H7 (cell line): ENCODE measurements at places on chromosomes 4 and X. TPM values are rescaled to one million over a fixed set of nuclear protein-coding genes. Genes with fewer than 3 reads are reported as not detected.

DNA sequence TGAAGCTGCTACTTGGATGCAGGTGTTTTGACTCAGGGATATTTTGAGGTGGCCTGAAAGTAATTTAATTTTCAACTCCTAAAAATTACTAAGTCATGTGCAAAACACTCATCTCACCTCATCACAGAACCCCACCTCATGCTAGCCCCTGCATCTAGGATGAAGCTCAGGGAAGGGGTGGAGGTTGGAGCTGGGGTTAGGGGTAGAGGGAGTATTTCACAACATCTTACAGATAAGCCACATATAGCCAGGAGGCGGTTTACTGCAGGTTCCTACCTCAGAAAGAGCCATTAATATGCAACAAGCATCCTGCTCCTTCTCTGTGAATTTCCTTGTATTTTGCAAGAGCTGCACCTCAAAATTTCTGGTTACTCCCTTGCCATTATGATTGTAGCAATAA lies 70.5 kb upstream of the TSPAN5 start:
- no peak for DNase-seq

DNA sequence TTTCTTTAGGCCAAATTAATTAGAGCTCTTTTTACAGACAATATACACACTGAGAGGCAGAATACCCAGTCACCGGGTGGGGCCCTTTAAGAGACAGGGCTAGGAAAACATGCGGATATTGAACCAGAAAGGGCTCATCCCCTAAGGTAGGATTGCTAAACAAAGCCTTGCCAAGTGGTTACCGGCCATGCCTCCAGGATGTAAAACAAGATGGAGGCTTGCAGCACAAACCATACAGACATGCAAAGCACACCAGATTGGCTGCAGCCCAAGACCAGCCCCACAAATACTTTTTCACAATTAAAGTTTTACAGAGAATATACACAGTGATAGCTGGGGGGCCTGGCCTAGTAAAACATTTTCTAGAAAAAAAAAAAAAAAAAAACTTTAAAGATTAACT lies 210.0 kb downstream of the KLHL4 start:
- no peak for DNase-seq

GRCh38 chr4:108171339-108172230 lies 2.9 kb upstream of the LEF1 start:
- DNase-seq, result peak; percentile 69

DNA sequence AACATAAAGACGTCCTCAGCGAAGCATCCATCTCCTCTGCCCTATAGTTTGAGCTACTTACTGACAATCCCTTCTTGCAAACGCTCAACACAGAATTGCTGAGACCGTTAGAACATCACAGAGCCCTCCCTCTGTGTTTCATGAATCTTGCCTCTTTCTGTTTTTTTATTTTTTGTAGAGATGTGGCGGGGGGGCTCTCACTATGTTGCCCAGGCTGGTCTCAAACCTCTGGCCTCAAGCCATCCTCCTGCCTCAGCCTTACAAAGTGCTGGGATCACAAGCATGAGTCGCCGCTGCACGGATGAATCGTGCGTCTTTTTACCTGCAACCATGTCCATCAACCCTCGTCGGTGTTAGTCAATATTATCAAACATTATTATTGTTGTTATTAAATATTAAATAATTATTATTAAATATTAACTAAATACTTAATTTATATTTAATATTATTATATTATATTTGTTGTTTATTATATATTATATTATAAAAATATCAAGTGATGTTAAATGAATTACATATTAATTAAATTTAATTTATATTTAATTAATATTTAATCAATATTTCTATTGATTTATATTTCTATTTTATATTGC lies 200.7 kb downstream of the CRLF2 start:
- DNase-seq, result no peak

- DNase-seq, result no peak
Observed at GRCh38 chr4:53185869-53186585, 179.8 kb downstream of the SCFD2 start.

DNA sequence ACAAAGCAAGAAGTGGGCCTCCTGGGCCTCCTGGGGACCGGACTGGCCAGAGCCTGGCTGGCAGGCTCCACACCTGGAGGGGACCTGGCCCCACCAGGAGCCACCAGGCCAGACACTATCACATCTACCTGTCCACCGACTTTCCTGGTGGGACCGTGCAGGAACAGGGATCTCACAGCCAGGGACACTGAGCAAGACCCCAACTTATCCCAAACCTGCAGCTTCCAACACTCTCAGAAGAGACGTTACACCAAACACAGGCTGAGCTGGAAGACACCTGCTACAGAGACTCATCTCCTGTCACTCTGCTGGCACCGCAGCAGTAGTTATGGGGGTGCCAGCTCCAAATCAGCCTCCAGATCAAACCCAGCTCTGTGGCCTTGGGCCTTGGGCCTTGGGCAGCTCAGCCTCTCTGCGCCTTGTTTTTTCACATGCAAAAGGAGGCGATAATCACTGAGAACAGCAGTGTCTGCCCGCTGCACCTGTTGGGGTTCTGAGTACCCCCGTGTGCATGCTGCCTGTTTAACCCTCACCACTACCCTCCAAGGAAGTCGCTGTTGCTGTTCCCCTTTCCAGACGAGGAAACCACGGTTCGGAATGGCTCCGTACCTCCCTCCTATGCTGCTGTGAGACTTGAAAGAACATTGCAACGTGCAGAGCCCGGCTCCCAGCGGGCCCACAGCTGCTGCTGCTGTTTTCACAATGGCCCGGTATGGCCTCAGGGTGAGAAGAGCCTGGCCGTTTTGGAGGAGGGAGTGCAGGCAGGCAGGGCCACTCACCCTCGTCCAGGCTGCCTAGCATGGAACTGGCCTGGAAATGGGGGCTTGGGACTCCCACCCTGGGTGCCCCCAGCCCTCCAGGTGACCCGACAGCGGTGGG lies 69.6 kb downstream of the ADRA2C start:
- DNase-seq, result peak; percentile 86

- DNase-seq, result no peak
Observed at GRCh38 chr4:120709991-120710390, 212.5 kb downstream of the PRDM5 start.

- DNase-seq, result no peak
Observed at GRCh38 chr4:169530048-169530447, 82.3 kb downstream of the NEK1 start.

DNA sequence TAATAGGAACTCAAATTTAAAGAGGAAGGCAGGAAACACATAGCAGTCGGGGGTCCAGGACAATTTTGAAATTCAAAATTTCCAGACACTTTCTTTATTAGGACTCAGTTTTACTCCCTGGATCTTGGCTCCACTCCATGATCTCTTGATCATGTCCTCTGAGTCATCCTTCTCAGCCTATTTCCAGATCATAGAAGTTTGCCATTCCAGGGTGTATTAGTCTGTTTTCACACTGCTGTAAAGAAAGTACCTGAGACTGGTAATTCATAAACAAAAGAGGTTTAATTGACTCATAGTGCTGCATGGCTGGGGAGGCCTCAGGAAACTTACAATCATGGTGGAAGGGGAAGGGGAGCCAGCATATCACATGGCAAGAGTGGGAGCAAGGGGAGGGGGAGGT lies 564.7 kb upstream of the ACTRT1 start:
- DNase-seq, result no peak

- no peak for DNase-seq
Observed at GRCh38 chr4:99024481-99025275, 29.2 kb downstream of the METAP1 start.

GRCh38 chrX:112645774-112646173 lies 34.0 kb downstream of the LHFPL1 start:
- no peak for DNase-seq

DNA sequence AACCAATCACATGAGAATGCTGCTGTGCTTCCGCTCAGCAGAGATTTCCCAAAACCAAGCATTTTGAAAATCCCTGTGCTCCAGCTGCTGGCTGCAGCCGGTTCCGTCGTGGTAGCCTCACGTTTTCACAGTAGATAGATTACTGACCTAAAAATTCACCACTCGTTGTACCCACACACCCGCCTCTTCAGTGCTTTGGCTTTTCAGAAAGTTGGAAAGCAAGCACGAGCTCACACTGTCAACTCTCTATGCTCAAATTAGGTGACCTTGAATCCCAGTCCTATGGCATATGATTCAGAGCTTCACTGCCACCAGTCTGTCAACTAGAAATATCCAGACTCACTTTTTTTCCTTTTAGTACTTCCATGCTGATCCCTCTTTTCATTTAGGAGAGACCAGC lies 168.9 kb downstream of the DCTD start:
- DNase-seq, result no peak

DNA sequence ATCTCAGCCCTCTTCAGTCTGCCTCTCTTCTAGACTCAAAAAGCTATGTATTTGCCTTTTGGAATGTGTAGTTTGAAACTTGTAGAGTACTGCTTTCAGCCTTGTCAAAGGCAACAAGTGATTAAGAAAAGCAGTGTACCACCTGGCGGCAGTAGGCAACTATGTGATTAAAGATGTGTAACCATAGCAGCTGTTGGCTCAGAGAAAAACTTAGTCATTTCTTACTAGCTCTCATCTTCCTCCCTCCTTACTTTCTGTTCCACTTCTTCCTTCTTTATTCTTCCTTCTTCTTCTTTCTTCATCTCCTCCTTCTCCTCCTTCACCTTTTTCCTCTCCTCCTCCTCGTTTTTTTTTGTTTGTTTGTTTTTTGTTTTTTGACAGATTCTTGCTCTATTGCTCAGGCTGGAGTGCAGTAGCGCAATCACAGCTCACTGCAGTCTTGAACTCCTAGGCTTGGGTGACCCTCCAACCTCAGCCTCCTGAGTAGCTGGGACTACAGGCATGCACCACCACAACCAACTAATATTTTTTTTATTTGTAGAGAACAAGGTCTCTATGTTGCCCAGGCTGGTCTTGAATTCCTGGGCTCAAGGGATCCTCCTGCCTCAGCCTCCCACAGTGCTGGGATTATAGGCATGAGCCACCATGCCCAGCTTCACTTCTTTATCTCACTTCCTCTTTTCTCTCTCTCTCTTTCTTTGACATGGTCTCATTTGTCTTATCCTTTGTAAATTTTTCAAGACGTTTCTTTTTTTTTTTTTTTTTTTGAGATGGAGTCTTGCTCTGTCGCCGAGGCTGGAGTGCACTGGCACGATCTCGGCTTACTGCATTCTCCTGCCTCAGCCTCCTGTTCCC lies 32.6 kb downstream of the ABHD18 start:
- no peak for DNase-seq

DNA sequence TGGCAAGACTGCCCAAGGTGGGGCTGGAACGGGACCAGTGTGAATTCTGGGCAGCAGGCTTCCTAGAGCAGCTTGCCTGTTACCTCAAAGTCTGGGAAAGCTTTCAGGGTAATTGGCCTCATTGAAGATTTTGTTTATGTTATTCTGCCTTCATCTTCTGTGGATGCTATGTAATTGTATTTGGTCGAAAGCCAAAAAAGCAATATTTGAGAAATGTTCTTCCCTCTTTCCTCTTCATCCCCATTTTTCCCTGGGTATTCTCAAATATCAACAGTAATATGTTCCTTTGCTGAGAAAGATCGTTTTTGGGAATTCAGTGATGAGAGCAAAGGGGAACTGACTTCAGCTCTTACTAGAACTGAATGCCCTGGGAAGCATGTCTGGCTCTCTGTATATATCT lies 12.9 kb downstream of the TMEM131L start:
- no peak for DNase-seq

DNA sequence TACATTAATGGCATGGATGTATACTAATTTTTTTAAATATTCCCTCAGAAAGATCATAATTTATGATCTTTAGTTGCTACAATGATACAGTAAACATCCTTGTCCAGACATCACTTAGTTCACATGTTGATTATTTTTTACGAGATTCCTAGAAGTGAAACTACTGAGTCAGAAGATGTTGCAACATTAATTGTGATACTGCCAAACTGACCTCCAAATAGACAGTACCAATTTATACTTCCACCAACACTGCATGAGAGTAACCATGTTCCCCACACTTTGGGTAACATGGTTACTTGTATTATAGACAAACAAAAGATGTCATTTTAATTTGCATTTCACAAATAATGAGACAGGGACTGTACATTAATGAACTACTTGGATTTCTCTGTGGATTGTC lies 19.6 kb downstream of the RCHY1 start:
- DNase-seq, result no peak

- no peak for DNase-seq
Observed at GRCh38 chr4:76947369-76947768, 2.2 kb upstream of the SEPTIN11 start.

GRCh38 chr4:151797131-151797530 lies 36.3 kb upstream of the GATB start:
- no peak for DNase-seq

Gene CC2D2A
- 9.6 and 12.9 TPM in 2 replicates for total RNA-seq

Gene PRIMPOL
- total RNA-seq, result 8.5 and 10.4 TPM in 2 replicates

Gene HCFC1
- 64.9 and 70.0 TPM in 2 replicates for total RNA-seq

Gene FAM9C
- total RNA-seq, result 0.07 and 0.18 TPM in 2 replicates

Gene C4orf54
- total RNA-seq, result not detected in 2 replicates

Gene RNF150
- total RNA-seq, result 1.1 and 1.4 TPM in 2 replicates

Gene ADH1A
- total RNA-seq, result not detected in 2 replicates

Gene ADAMTS3
- 4.7 and 5.5 TPM in 2 replicates for total RNA-seq

Gene CCNB3
- total RNA-seq, result 0.10 and 1.00 TPM in 2 replicates

Gene MAGEA8
- total RNA-seq, result not detected in 2 replicates

Gene PTCHD1
- total RNA-seq, result 4.3 and 5.7 TPM in 2 replicates
